ENCODE measurements at places on chromosomes 4 and X.

DNA sequence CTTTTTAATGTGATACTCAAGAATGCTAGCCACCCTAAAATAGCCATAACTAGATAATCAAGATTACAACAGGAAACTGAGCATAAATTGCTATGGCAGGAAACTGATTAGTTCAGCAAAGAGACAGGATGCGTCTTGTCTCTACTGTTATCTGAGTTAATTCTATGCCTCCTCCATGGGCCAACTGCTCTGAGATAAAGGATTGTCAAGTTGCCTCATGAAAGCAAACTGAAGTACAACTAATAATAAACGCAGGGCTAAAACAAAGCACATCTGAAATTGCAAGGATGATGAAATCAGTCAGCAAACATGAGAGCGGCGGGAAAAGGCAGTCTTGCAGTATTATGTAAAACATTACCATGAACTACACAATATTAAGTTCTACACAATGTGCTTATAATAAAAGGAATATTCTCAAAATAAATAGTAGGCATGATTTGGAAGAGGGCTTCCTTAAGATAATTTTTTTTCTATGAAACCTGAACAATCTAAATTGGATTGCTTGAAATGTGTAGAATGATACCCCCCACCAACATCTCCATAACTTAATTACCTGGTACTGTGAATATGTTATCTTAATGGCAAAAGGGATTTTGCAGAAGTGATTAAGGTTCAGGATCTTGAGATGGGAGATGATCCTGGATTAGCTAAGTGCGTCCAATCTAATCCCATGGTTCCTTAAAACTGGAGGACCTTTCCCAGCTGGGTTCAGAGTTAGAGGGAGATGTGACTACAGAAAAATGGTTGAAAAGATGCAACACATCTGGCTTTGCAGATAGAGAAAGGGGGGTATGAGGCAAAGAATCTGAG, 65.9 kb downstream of the ANTXR2 start:
- no peak for DNase-seq

DNA sequence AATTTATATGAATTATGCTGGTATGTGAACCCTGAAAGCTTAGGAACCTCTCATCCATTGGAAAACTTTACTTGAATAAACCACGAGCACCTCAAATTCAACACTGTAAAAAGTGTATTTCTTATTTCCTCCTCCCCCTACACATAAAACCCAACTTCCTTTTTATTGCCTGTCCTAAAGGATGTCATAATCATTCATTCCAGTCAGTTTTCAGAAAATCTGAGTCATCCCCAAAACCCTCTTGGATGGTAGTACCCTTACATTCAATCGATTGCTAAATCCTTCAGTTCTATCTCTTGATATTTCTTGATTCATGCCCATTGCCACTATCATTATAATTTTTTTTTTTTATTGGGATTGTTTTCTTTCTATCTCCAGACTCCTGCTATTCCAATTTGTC, 91.1 kb upstream of the ATP8A1 start:
- no peak for DNase-seq

DNA sequence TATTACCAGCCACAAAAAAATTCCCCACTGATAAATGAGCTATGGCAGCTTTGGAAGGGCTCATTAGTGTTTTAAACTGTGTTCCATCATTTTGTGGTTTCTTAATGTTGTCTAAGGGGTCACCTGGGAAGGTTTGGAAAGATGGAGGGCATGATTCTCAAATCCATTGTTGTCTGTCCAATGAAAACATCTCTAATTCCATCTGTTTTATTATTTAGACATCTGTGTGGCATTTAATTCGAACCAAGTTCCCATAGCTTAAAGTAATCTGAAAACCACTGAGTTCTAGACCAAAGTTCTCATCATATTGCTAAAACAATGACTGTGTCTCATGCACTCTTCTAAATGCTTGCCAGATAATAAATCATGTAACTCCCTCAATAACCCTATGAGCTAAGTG, 103.8 kb upstream of the PPP3CA start:
- DNase-seq, result no peak

DNA sequence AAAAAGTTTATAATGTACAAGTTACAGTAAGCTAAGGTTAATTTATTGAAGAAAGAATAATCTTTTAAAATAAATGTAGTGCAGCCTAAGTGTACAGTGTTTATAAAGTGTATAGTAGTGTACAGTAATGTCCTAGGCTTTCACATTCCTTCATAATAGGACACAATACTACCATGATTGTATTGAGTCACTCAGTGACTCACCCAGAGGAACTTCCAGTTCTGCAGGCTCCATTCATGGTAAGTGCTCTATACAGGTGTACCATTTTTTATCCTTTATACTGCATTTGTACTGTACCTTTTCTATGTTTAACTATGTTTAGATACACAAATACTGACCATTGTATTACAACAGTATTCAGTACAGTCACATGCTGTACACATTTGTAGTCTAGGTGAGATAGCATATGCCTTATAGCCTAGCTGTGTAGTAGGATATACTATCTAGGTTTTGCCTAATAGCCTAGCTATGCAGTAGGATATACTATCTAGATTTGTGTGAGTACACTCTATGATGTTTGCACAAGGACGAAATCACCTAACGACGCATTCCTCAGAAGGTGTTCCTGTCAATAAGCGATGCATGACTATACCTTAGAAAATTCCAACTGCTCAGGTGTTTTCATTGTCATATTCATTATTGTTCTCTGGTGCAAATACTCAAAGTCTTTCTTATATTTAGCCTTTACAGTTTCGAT, 5.5 kb upstream of the TMEM255A start:
- DNase-seq, result peak; percentile 83

DNA sequence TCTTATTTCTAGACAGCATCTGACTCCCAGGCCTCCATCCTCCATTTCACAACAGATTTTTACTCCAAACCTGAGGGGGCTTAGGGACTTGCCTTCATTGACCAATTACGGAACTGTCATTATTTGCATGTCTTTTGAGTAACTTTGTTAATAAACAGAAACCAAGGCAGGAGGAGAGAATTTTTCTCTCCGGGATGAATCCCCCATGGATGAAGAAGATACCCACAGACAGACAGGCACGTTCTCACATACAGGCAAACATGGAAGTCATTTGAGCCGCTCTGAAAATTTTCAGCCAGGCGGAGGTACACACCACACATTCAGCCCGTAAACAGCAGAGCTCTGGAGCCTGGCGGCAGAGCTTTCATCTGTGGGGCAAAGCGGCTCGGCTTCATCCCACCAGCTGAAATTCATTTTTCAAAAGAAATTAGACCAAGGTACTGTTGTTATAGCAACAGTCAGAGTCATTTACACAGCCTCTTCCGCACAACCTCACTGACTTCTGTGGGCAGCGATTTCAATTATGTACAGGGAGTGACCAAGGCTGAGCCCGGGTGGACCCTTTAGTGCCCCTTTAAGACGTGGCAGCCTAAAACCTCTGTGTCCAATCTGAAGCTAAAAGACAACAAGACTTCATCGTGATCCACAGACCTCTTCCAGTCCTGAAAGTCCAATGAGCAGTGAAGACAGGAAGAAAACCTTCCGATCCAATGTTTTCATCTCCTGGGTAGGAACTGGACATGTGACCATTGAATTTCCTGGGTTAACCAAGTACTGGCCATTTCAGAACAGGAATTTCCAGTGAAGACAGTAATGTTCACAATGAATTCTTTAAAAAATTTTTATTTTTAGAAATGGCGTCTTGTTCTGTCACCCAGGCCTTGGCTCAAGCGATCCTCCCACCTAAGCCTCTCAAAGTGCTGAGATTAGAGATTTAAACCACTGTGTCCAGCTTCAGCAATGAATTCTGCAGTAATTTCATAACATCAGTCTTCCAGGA, 237.0 kb downstream of the MGST2 start:
- DNase-seq, result no peak

- DNase-seq, result no peak
Measured at GRCh38 chr4:45629717-45630116, 494.1 kb downstream of the GABRG1 start.

DNA sequence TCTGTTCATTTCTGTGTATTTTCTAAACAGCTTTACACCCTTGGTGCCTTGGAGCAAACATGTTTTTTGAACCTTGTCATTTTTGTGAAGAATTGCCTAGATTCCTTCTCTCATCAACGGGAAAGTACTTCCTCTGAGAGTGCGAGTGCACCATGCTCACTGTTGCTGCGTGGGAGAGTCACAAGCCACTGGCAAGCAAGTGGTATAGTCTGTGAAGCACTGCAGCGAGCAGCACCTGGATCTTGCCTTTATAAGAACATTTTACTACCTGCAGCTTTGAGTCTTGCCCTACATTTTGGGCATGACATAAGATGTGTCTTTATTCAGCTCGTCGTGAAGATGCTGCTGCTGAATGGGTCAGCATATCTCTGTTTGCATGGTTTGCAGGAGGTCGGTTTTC, 44.9 kb downstream of the HADH start:
- no peak for DNase-seq

DNA sequence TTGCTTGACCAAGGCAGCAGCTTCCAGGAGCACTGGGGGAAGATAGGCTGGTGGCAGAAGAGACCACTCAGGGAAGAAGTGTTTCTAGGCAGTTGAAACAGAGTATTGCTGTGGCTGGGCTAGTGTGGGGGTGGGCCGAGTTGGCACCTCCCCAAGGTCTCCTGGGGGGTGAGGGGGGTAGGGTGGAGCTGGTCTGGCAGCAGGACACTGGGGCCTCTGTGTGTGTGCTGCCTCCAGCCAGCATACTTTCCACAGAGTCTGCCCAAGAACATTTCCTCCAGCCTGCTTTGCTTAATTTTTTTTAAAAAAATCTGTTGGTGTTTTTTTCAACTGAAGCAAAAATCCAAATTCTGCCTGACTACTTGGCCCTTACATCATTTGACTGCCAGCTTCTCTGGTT, 4.0 kb downstream of the ITIH6 start:
- no peak for DNase-seq

- DNase-seq, result no peak
Measured at GRCh38 chr4:154616731-154617130, 4.3 kb upstream of the FGG start.

GRCh38 chrX:39772057-39772832, 325.5 kb downstream of the BCOR start:
- DNase-seq, result no peak

- no peak for DNase-seq
Measured at GRCh38 chr4:21827575-21827974, 121.0 kb downstream of the KCNIP4 start.

DNA sequence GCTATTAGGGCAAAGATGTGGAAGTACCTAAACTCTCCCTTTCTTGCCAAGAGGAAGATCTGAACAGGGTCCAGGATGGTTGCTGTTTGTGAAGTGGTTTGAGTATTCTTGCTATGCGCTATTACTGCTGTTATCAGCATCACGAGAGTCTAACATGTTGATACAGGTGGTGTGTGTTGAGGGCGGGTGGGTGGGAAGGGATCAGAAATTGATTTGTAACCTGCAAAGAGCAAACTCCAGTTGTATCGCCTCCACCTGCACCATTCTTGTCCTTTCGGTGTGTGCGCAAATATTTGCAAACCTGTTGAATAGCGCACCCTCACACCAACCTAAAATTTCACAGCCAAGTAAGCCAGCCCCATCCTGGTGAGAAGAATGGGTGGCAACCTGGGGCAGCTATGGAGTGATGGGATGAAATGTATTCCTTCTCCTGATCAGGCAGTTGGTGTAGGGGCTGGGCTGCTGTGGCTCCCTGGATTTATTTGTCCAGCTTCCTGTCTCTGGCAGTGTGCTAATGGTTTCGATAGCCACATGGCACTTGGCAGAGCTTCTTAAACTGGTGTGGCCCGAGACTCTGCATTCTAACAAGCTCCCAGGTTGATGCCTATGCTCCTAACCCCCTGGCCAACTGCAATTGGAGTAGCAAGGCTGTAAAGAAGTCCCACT, 102.6 kb upstream of the SCML1 start:
- no peak for DNase-seq

DNA sequence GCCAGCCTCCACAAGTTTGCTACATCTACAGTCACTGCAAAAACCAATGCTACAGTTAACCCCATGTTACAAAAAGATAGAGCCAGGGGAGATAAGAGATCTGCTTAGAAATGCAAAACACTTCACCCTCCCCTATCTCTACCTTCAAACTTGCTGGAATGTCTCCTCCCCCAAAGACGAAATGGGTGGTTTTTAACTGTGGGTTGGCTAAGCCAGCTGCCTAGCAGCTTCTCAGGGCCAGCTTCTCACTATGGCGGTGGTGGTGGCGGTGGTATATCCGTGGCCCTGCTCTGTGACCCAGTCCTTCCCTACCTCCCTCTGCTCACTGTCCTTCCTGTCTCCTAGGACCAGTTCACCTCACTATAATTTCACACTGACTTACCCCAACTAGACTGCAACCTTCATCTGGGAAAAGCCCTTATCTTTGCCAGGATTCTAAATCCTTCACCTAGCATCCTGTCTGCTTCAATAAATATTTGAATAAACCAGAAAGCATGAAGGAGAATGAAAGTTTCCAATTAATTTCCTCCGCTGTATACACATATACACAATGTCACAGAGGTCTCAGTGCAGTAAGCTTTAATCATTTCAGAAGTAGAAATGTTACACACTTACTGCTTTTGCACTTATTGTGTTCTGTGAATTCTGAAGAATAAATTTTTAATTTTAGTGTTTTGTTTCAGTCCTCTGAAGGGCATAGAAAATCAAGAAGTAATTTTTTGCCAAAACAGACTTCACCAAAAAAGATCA, 46.3 kb downstream of the SH3KBP1 start:
- DNase-seq, result peak; percentile 58

DNA sequence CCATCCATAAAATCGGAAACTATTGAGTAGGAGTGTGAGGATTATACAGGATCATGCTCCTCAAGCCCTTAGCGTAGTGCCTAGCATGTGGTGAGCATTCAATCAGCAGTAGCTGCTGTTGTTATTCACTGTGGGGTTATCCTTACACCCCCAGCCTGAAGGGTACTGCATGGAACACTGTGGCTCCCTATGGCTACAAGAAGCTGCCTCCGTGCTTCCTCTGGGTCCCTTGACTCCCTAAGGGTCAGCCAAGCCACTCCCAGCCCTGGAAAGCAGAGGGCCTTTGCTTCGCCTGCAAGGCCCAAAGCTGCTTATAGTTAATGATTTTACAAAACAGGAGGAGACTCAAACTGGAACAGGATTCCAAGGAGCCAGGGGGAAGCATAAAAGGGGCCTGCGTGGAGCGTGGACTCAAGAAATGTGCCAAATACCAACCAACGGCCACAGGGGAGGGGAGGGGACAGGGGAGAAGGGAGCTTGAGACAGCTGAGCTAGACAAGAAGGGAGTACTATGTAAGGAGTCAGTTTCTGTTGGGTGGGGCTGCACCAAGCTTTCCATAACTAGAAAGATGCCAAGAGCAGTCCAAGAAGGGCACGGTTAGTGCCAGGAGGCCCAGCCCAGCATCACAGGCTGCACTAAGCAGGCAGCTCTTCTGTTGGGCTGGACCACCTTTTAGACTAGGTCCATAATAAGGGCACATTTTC, 15.9 kb downstream of the SEPTIN6 start:
- no peak for DNase-seq

DNA sequence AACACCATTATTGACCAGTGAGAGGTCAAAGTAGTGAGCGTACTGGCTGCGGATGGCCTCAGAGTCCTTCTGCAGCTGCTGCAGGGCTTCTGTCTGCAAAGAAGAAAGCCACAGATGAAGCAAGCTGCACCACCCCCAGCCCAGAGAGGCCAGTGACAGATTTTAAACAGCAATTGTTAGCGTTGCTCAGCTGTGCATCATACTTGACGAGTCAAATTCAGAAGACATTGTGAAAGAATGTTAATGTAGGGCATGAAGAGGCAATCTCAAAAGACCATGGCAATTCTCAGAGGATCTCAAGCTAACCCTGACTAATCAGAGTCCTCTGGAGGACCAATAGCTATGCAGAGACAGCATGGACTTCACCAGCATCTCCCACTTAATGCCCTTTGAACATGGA, 16.6 kb downstream of the DKC1 start:
- DNase-seq, result peak; percentile 79

Data from trophoblast cell (in vitro differentiated cells and primary cell).